IPS DF 6.9 (cell line): ENCODE measurements at places on chromosomes 5 and 9.

DNA sequence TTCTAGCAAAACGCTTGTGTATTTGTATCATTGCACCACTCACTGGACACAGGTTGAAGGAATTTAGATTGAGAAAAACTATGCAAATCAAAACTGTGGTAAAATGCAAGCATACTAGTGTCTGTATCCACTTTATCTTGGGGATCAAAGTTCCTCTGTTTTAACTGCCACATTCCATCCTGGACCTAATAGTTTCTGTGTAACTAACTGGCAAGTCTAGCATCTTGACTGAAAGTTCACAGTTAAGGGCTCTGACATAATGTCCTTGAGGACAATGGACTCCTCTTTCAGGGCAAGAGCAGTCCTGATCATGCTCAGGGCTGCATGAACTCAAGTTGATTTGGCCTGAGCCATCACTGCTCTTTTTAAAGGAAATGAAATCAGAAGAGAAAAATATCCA lies 30.7 kb downstream of the NFIB start:
- H3K4me3 ChIP-seq: no peak overlapping the region
- H3K36me3 ChIP-seq: no peaks in the 10 kb centered on the region
- no peak for DNase-seq

- H3K36me3 ChIP-seq: no peaks in the 10 kb centered on the region
- no peak overlapping the region for H3K4me3 ChIP-seq
- DNase-seq: no peak
- no peaks in the 10 kb centered on the region for H3K27me3 ChIP-seq
- no peaks in the 10 kb centered on the region for H3K4me1 ChIP-seq
Observed at GRCh38 chr9:7910426-7911020, 110.9 kb upstream of the DMAC1 start.

- peaks cover 2% of the 10 kb centered on the region for H3K4me1 ChIP-seq
- no peak for DNase-seq
- no peaks in the 10 kb centered on the region for H3K36me3 ChIP-seq
- H3K27me3 ChIP-seq: no peaks in the 10 kb centered on the region; the same call in 1 of the 2 replicates
- no peak overlapping the region for H3K27ac ChIP-seq
- H3K4me3 ChIP-seq: no peak overlapping the region
Observed at GRCh38 chr9:126438741-126439401, 112.2 kb downstream of the MVB12B start.

- H3K27me3 ChIP-seq: no peaks in the 10 kb centered on the region
- H3K4me1 ChIP-seq: no peaks in the 10 kb centered on the region
- no peak overlapping the region for H3K27ac ChIP-seq
- no peak overlapping the region for H3K4me3 ChIP-seq
Observed at GRCh38 chr5:73558950-73559349, 6.5 kb downstream of the ANKRA2 start.

- no peaks in the 10 kb centered on the region for H3K27me3 ChIP-seq
- no peak overlapping the region for H3K27ac ChIP-seq
- H3K36me3 ChIP-seq: no peaks in the 10 kb centered on the region
- peak overlapping the region; percentile 94; the same call in 1 of the 2 replicates for H3K4me3 ChIP-seq
- peaks cover 2% of the 10 kb centered on the region; the same call in 1 of the 2 replicates for H3K4me1 ChIP-seq
Observed at GRCh38 chr9:126915281-126915816, 767 bp downstream of the RALGPS1 start.

DNA sequence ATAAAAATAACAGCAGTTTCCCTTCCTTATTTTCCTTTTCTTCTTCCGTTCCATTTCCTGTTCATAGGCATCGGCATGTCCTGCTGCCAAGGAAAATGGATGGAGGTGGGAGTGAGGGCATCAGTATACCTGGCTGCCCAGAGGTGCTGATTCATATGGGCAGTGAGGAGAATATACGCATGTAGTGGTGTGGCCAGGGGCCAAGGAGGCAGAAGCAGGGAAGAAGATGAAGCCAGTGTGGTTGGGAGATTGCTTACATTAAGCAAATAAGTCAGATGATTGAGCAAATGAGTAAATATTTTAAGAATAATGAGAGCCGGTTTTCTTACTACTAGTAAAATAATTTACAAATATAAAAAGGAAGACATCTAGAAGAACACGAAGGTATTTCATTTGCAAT lies 344.9 kb upstream of the PAPPA start:
- no peaks in the 10 kb centered on the region for H3K36me3 ChIP-seq
- H3K27me3 ChIP-seq: no peaks in the 10 kb centered on the region
- no peak for DNase-seq
- H3K4me1 ChIP-seq: no peaks in the 10 kb centered on the region

DNA sequence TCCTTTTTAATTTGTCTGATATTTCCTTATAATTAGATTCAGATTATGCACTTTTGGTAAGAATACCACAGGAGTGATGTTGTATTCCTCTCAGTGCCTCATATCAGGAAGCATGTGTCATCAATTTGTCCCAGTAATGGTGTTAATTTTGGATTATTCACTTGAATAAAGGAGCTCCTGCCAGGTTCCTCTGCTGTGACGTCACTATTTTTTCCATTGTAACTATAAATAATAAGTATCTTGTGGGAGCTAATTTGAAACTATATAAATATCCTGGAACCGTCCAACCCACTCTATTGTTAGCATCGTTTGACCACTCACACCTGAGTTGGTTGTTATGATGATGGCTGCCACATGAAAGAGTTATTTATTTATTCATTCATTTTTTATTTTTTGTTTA lies 107.9 kb downstream of the INVS start:
- no peaks in the 10 kb centered on the region for H3K36me3 ChIP-seq
- H3K27ac ChIP-seq: no peak overlapping the region
- no peaks in the 10 kb centered on the region for H3K4me1 ChIP-seq
- DNase-seq: no peak
- no peaks in the 10 kb centered on the region for H3K27me3 ChIP-seq

- H3K27me3 ChIP-seq: no peaks in the 10 kb centered on the region
- no peak for DNase-seq
- no peak overlapping the region for H3K4me3 ChIP-seq
- no peaks in the 10 kb centered on the region; the same call in 1 of the 2 replicates for H3K4me1 ChIP-seq
- H3K36me3 ChIP-seq: no peaks in the 10 kb centered on the region; the same call in 1 of the 2 replicates
Observed at GRCh38 chr5:60668686-60669304, 31.2 kb downstream of the DEPDC1B start.

GRCh38 chr9:20015427-20015931 lies 226.6 kb upstream of the SLC24A2 start:
- H3K4me1 ChIP-seq: no peaks in the 10 kb centered on the region; the same call in 1 of the 2 replicates
- H3K36me3 ChIP-seq: no peaks in the 10 kb centered on the region
- H3K27ac ChIP-seq: no peak overlapping the region

- H3K27ac ChIP-seq: no peak overlapping the region
- H3K4me3 ChIP-seq: no peak overlapping the region
- DNase-seq: no peak
- H3K27me3 ChIP-seq: no peaks in the 10 kb centered on the region
- no peaks in the 10 kb centered on the region for H3K36me3 ChIP-seq
Observed at GRCh38 chr5:79333852-79334557, 98.1 kb downstream of the JMY start.

- no peaks in the 10 kb centered on the region for H3K4me1 ChIP-seq
- no peaks in the 10 kb centered on the region for H3K27me3 ChIP-seq
- no peaks in the 10 kb centered on the region for H3K36me3 ChIP-seq
- H3K27ac ChIP-seq: no peak overlapping the region
Observed at GRCh38 chr9:117138231-117138630, 276.6 kb downstream of the ASTN2 start.

- DNase-seq: no peak
- H3K36me3 ChIP-seq: no peaks in the 10 kb centered on the region
- no peak overlapping the region for H3K27ac ChIP-seq
- no peaks in the 10 kb centered on the region for H3K27me3 ChIP-seq
Observed at GRCh38 chr9:71096421-71097108, 24.9 kb downstream of the TRPM3 start.

DNA sequence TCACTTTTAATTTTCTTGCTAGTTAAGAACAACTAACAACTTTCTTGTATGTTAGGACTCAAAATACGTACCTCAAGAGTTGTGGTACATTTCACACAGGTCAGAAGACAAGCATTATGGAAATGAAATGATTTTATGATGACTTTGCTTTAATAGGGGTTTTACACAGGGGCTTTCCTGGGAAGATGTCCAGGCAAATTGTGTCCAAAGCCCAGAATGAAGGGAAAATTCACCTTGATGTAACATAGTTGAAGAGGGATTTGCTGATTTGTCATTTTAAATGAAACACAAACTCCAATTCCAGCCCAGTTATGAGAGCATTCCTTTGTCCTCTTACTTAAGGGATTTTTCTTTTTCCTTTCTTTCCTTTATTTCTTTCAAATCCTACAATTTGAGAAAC lies 89.2 kb downstream of the ARL15 start:
- H3K4me1 ChIP-seq: peaks cover 2% of the 10 kb centered on the region; the same call in 1 of the 2 replicates
- H3K36me3 ChIP-seq: no peaks in the 10 kb centered on the region
- DNase-seq: no peak
- no peak overlapping the region for H3K4me3 ChIP-seq
- no peaks in the 10 kb centered on the region for H3K27me3 ChIP-seq
- no peak overlapping the region for H3K27ac ChIP-seq

GRCh38 chr9:129351058-129351641 lies 173.1 kb upstream of the IER5L start:
- no peaks in the 10 kb centered on the region for H3K36me3 ChIP-seq
- DNase-seq: no peak
- H3K4me1 ChIP-seq: peaks cover 5% of the 10 kb centered on the region
- H3K27me3 ChIP-seq: no peaks in the 10 kb centered on the region
- no peak overlapping the region for H3K27ac ChIP-seq
- peak overlapping the region; percentile 29; the same call in 1 of the 2 replicates for H3K4me3 ChIP-seq

- H3K4me3 ChIP-seq: no peak overlapping the region
- H3K4me1 ChIP-seq: peaks cover 10% of the 10 kb centered on the region; the same call in 1 of the 2 replicates
- H3K36me3 ChIP-seq: no peaks in the 10 kb centered on the region
- DNase-seq: no peak
Observed at GRCh38 chr9:94912700-94913249, 186.3 kb downstream of the AOPEP start.

DNA sequence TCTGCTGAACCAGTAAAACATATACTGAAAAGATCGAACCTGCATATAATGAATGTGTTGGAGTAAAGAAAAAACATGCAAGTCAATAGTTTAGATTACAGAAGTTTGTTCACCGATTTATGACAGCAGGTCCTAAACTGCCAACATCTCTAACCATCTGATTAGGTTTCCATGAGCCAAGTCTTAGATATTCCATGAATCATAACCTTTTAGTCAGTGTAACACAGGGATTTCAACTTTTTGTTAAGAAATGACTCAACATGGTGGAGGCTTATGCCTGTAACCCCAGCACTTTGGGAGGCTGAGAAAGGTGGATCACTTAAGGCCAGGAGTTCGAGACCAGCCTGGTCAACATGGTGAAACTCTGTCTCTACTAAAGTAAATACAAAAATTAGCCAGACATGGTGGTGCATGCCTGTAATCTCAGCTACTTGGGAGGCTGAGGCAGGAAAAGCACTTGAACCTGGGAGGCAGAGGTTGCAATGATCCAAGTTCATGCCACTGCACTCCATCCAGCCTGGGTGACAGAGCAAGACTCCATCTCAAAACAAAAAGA lies 38.7 kb downstream of the APC start:
- no peak overlapping the region for H3K4me3 ChIP-seq
- no peaks in the 10 kb centered on the region for H3K36me3 ChIP-seq
- no peaks in the 10 kb centered on the region for H3K27me3 ChIP-seq
- H3K27ac ChIP-seq: no peak overlapping the region
- H3K4me1 ChIP-seq: no peaks in the 10 kb centered on the region
- no peak for DNase-seq

DNA sequence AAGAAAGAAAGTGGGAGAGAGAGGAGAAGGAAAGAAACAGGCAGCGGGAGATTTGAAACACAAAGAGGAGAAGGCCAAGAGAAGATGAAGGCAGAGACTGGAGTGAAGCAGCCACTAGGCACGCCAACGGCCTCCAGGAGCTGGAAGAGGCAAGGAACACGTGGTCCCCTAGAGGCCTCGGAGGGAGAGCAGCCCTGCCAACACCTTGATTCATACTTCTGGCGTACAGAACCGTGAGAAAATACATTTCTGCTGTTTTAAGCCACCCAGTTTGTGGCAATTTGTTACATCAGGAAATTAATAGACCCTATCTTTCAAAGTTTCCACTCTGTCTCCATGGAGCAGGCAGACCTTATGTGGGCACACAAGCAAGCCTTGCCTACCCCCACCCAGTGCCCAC lies 133.4 kb downstream of the ACTL7B start:
- H3K27ac ChIP-seq: no peak overlapping the region
- DNase-seq: no peak
- no peaks in the 10 kb centered on the region for H3K4me1 ChIP-seq
- no peaks in the 10 kb centered on the region for H3K36me3 ChIP-seq

DNA sequence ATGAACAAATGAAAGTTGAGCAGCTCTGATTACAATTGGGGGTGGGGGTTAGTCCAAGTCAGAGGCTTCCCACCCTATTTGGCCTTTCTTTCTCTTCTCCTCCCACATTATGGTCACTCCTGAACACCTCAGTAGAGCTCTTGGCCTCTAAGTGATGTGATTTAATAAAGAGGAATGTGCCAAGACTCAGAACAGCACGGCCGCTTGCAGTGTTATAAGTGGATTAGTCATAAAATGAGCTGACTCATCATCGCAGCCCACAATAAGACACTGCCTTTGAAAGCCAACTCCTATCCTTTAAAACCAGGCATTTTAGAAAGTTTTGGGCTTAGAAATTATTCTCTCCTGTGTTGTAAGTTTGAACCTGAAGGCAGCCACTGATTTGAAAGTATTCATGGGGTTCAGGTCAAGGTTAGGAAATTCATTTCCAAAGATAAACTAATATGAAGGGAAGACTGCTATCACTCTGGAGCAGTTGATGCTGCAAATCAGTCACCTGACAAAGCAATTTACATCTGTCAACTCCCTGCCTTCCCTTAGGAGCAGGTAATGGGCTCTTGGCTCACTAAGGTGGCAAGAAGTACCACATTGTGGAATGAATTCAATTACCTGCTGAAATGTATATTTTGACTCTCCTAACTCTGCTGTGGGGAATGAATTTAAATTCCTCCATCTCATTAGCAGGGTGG lies 283.6 kb upstream of the NMUR2 start:
- no peaks in the 10 kb centered on the region for H3K36me3 ChIP-seq
- H3K27ac ChIP-seq: no peak overlapping the region
- DNase-seq: no peak

- no peaks in the 10 kb centered on the region for H3K27me3 ChIP-seq
- no peak for DNase-seq
- no peak overlapping the region for H3K4me3 ChIP-seq
- 0 out of 2 replicates have a peak, but pooled peaks cover 1% of the 10 kb centered on the region for H3K4me1 ChIP-seq
- H3K27ac ChIP-seq: no peak overlapping the region
Observed at GRCh38 chr5:151202381-151203139, 21.3 kb downstream of the CCDC69 start.
